ENCODE measurements at places on chromosomes 7 and 10. TPM values are rescaled to one million over a fixed set of nuclear protein-coding genes. Genes with fewer than 3 reads are reported as not detected.

Gene OR6B1
- not detected for total RNA-seq

GRCh38 chr7:47945261-47946015 lies 2.8 kb downstream of the PKD1L1 start:
- DNase-seq, result peak; percentile 88

GRCh38 chr7:80047856-80048459 lies 86.7 kb upstream of the GNAI1 start:
- no peak for DNase-seq

GRCh38 chr7:155487509-155488482 lies 29.9 kb downstream of the EN2 start:
- DNase-seq, result no peak

DNA sequence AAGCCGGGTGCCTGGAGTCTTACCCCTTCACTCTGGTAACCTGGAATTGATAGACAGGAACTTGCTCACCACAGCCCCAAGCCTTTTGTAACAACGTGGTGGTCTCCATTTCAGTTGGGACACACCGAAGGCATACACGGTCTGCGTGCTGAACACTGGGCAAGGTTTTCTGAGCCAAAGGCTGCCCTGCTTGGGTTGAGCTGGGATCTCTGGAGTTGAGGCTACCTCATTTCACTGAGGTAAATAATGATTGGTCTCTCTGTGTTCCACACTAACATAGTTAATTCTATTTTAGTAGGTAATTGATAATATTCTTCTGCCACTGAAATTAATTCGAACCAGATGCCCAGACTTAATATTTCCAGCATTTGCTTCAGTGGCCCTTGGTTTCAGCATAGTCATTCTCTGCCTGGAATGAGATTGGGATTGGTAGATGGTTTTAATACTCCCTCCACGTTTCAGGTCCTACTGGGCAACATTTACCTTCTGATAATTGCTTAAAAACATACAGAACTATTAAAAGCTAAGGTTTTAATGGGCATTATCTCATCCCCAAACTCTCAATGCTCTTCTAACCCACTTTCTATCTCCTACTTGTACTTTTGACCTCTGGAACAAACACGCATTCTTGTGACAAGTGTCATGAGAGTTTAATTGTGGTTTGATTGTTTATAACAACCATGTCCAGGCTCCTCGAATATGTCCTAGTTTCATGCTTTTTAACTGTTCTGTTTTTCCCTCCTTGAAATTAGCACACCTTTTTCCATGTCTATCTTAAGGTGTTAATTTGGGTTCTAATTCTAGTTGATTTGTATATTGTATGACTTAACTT lies 202.3 kb upstream of the KLF6 start:
- no peak for DNase-seq

DNA sequence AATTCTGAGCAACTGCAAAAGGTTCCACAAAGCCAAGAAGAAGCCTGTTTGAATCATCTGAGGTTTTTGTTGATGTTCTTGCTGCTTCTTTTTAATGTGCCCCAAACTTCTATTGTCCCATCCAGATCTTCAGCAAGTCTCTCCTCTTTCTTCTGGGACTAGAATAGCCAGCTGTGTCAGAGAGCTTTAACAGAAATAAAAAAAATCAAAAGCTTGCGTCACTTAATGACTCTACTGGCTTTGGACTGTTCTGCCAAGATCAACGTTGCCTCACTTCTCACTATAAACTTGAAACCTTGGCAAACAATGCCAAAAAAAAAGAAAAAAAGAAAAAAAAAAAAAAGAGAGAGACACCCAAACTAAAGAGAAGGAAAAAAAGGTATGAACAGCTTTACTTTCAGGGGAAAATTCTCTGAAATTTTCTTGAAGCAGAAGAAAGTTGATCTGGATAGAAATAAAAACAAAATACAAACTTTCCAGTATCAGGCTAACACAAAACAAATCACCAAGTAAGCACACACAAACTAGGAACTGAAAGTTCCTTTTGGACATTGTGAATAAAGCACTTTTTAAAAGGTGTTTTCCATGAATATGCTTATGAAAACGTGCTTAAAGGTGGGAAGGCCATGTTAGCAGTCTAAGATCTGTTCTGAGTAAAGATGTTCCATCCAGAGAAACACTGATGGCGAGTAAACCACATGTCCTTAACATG lies 14.8 kb downstream of the USP54 start:
- DNase-seq, result no peak

GRCh38 chr10:69826094-69826493 lies 24.4 kb downstream of the COL13A1 start:
- no peak for DNase-seq

Gene ADD3
- total RNA-seq, result 377 TPM

Gene NEURL1
- total RNA-seq, result 0.12 TPM

DNA sequence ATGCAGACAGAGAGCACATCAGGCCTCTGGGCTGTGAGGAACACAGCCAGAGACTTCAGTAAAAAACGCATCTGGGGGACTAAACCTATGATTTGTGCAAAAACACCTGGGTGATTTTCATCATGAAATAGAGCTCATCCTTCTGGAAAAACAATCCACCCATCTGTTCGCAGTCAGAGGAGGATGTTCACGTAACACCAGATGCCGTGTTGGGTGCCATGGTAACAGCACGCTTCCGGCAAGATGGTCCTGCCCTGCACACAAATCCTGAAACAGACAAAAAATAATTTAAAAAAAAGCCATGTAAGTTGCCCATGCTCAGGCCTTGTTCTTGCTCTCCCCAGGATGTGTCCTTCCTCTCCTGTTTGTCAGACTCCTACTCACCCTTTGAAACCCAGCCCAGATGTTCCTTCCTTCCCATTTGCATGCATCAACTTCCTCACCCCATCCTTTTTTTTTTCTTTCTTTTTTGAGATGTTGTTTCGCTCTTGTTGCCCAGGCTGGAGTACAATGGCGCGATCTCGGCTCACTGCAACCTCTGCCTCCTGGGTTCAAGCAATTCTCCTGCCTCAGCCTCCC lies 28.3 kb upstream of the GNA12 start:
- no peak for DNase-seq

Gene ACSL5
- total RNA-seq, result 9.2 TPM

Gene ZYX
- total RNA-seq, result 48.3 TPM

DNA sequence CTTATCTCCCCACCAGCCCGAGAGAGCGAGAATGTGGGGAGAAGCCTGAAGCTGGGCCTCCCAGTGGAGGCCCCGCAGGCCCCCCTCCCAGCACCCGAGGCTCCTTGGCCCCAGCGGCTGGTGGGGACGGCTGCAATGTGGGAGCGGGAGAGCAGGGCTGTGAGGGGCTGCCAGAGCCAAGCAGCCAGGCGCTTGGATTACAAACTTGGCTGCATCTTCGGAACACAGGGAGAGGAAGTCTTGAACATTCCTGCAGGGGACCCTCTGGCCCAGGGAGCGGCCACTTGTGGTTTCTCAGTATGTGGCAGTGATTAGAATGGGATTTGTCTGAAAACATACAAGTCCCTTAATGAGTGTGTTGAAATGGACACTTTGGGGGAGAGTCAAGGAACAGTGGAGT lies 23.2 kb downstream of the ELN start:
- DNase-seq, result no peak

Gene NEUROD6
- not detected for total RNA-seq

GRCh38 chr7:129615018-129615417 lies 3.5 kb downstream of the NRF1 start:
- no peak for DNase-seq

DNA sequence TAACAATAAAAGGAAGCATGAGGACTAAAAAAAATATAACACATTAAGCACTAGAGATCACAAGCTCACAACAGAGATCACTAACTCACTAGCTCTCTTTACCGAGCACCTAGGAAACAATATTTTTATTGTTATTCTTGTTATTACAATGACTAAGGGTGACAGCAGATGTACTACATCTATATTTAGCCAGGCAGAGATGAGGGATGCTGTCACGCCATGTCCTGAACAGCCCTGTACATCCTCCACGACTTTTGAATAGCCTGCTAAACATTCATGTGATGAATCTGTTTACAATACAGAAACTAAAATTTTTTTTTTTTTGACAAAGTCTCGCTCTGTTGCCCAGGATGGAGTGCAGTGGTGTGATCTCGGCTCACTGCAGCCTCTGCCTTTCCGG lies 22.7 kb downstream of the FAM133B start:
- DNase-seq, result no peak

Gene ABCB1
- 3.0 TPM for total RNA-seq

GRCh38 chr10:25142116-25142864 lies 32.5 kb upstream of the GPR158 start:
- no peak for DNase-seq

DNA sequence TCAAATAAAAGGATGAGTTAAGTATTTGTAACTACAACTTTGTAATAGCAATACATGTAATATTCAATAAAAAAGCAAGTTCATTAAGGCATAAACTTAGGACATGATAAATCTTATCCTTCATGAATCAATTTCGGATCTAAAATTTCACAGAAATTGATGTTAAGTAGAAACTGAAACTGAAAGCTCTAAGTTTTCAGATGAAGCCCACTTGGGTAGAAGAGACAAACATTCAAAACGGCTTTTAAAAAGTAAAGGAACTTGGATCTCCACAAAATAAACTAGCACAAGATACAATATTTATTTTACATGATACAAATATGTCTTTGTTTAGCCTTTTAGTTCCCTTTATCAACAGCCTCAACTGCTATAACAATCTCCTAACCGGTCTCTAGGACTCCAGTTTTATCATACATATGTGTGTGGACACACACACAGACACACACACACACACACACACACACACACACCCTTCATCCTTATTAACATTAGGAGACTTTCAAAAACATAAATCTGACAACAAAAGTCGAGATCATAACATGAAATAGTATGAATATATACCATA lies 83.7 kb downstream of the USP6NL start:
- no peak for DNase-seq

DNA sequence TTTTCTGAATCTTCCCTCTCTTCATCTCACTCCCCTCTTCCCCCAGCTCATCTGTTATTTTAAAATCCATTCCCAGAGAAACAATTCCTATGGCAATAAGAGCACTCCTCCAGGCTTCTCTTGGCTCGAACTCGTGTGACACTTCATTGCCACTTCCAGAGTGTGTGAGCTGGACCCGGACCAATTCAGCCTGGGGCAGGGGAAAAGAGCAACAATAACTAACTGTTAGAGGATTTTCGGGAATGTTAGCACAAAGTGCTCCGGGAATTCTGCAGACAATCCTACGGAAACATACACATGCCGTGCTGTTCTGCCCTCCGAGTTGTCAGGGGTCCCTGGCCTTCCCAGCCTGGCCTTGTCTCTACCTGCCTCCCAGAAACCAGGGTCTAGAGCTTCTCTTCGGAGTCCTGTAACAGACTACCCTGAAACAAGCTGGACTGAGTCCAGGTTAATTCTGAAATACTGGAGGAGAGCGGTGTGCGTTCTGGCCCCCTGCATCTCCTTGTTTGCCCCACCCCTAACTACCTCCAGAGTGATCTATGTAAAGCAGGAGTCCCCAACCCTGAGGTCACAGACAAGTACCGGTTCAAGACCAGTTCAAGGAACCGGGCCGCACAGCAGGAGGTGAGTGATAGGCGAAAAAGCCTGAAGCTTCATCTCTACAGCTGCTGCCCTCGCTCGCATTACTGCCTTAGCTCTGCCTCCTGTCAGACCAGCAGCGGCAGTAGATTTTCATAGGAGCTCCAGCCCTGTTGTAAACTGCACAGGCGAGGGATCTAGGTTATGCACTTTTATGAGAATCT lies 11.3 kb downstream of the COL26A1 start:
- no peak for DNase-seq

DNA sequence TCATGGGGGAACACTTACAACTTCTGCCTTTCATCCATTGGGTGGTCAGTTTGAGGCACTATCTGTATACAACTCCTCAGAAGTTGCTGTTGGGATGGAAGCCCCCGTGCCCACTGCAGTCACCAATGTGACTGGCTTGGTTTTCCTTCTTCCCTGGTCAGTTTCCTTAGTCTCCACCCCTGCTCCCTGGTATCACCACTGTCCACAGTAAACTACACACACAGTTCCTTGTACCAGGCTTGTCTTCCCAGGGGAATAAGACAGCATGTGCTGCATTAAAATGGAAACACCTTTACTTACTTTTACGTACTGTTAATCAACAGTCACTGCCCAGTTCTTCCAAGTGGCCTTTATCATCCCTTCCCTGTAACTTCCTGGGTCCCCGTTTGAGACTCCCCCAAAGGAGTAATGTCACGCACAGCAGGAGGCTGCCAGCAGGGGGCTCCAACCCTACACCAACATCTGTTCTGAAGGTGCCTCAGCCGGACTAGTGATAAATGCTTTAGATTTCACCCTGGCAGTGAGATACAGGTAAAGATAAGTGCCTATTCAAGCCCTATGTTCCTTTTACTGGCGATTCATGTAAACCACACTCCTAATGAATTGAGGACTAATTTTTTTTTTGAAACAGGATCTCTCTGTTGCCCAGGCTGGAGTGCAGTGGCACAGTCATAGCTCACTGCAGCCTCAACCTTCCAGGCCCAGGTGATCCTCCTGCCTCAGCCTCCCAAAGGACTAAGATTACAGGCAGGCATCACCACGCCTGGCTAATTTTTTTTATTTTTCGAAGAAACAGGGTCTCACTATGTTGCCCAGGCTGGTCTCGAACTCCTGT lies 45.3 kb upstream of the PIK3AP1 start:
- peak; percentile 70 for DNase-seq

Data from right atrium auricular region (tissue), 2 donors.